ENCODE measurements at places on chromosomes 5 and 9. TPM values are rescaled to one million over a fixed set of nuclear protein-coding genes. Genes with fewer than 3 reads are reported as not detected.

DNA sequence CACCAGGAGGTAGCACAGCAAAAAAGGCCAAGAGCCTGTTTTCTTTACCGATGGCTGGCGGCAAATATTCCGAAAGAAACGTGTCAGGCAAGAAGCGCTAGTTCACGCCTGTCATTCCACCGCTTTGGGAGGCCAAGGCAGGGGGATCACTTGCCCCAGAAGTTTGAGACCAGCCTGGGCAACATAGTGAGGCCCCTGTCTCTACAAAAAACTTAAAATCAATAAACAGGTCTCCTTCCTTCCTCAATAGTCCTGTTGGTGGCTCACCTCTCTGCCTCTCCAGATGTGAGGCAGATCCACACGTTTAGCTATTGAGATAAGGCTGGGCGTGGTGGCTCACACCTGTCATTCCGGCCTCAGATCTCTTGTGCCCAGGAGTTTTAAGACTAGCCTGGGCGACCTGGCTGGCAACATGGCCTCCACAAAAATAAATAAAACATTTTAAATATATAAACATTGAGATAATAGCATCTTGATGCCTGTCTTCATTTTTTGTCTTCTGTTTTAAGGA is 1.3 kb upstream of the TMEM250 start:
- DNase-seq = no peak

DNA sequence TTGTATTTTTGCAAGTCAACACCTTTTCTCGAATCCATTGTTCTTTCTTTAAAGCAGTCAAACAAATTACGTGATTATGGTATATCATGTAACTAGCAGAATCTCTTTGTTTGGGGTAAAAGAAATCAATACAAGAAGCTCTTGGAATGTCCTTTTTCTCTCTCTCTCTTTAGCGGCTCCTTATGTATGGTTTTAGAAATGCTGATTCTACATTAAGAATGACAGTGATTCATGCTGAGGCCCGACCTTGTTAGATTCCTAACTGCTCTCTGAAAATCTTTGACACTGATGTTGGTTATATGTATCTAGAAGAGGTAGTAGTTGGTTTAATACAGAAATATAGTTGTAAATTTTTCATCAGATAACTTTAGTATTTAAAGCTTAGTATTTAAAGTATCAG is 76.4 kb downstream of the SNX24 start:
- DNase-seq = no peak

GRCh38 chr5:120988491-120988890 is 524.4 kb downstream of the PRR16 start:
- no peak for DNase-seq

DNA sequence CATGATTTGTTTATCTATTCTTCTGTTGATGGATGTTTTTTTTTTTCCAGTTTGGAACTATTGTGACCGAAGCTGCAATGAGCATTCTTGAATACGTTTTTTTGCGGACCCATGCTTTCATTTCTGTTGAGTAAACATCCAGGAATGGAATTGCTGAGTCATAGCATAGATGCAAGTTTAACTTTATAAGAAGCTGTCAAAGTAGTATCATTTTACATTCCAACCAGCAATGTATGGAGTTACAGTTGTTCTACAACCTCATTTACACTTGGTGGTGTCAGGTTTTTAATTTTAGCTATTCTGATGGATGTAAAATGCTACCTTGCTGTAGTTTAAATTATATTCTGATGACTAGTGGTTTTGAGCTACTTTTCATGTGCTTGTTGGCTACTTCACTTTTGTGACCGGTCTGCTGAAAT is 49.0 kb downstream of the NPR3 start:
- DNase-seq = peak; percentile 98

DNA sequence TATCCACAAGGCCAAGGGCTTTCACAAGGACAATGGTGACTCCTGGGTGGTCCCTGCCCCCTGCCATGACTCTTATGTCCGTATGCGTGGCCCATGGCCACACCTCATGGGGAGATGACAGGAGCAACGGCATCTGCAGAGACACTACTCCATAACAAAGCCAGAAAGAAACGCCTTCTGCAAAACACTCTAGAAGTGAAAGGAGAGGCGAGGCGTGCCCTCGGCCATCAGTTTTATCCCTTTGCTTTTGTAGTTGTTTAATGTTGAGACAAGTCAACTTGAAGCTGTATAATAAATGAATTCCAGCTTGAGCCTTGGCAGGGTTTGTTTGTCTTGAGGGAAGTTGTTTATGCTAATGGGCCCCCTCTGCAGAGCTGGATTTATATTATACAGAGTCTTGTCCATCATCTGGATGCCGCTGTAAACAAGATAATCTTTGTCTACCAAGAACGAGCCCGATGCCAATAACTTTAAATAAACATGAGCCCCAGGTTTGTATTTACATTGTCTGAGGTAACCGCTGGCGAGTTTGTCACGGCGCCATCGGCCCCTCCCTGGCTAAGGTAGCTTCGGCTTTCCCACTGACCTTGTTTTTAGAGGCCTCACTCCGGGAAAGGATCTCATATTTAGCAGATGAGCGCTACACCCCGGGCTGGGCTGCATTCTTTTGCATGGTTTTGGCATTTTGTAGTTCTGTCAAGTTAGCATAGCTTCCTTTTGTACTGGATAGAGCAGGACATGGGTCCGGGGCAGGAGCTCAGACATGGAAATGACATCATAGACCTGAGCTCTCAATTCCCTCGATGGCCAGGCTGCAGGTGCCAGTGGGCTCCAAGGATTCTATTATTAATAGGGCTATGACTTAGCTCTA is 165.3 kb downstream of the ERCC6L2 start:
- DNase-seq = peak; percentile 24

DNA sequence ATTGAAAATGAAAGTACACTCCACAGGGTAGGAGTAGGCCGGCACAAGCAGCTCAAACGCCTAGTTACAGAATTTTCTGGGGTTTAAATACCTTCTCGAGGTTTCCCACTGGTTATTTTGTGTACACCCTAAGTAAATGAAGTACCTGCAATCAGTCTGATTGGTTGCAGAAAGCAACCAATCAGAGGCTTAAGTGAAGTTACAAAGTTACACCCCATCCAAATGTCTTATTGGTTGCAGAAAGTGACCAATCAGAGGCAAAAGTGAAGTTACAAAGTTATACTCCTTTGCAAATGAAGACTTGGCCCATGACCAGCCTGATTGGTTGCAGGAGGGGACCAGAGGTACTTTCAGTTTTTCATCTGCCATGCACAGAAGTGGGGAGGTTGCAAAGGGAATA is 33.2 kb upstream of the ERAP2 start:
- DNase-seq = no peak

DNA sequence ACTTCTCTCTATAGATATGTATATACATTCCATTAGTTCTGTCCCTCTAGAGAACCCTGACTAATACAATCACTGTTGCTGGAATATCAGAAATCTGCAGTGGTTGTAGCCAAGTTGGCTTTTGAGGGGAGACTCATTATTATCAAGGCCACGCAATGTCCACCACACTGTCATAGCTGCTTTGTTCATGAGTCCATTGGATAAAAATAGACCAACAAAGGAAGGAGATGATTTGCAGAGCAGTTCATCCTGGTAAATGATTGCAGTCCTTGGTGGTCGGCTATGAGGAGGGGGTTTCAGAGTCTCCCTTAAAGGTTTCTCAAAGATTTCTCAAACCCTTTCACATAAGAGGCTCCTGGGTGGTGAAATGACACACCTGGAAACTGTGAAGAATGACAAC is 192.8 kb upstream of the ANKH start:
- no peak for DNase-seq

DNA sequence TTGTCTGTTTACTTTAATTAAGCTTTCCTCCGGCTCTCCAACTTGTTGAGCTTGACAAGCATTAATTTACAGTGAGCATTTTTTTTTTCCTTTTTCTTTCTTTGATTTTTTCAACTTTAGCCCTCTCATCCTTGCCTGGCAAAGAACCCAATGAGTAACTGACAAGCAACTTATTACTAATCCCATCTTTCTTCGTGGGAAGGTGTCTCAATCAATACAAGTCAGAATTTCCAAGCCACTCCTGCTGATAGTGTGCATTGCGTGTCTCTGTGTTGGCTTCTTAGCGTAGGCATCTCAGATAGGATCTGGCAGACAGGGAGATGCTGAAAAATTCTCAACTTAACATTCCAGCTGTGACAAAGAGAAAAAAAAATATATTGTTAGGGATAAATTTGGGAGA is 527.7 kb upstream of the WWC1 start:
- DNase-seq = peak; percentile 38

DNA sequence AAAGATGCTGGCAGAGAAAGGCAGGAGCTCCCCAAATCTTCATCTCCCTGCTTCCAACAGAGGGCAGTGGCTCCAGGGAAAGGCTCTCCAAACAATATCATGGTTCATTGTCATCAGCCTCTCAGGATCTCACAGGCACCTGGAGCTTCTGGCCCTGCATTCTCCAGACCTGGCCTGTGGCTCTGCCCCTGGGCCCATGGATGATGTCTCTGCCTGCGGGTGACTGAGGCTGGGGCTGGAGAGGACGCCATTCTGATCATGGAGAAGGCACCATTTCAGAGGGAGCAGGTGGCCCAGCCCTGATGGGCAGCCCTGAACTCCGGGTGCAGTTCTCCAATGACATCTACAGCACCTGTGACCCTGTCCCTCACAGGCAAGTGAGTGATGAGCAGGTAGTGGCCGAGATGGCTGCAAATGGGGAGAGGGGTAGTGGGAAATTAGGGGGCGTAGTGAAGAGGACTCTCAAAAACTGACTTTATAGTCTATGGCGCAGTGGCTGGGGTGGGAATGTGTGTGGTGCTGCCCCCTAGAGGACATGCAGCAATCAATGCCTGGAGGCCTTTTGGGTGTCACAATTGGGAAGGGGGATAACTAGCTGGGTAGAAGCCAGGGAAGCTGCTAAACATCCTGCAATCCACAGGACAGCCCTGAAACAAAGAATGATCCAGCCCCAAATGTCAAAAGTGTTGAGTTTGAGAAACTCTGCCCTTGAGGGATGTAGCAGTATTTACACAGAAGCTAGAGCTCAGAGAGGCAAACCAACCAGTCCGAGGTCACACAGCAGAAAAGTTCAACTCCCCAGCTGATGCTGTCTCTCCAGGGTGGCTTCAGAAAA is 3.2 kb downstream of the SH3PXD2B start:
- no peak for DNase-seq

DNA sequence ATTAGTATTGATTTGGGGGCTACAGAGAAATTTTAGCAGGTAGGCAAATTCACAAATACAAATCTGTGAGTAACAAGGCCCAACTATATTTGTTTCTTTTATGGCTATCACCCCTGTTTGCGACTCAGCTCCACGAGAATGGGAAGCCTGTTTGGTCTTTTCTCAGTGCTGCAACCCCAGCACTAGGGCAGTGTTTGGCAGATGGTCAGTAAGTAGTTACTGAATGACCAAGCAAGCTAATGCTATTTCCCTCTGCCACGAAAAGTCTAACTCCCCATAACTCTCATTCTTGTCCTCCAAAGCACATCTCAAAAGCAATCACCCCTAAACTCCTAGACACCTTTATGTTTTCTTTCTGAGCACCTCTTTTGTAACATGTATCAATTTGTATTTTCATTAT is 245.6 kb downstream of the DNAH5 start:
- no peak for DNase-seq

GRCh38 chr5:33905381-33905780 is 13.6 kb upstream of the ADAMTS12 start:
- peak; percentile 49 for DNase-seq

GRCh38 chr5:130138406-130139045 is 234.3 kb downstream of the CHSY3 start:
- DNase-seq = no peak

GRCh38 chr5:160747987-160748386 is 104.0 kb downstream of the ATP10B start:
- DNase-seq = no peak

DNA sequence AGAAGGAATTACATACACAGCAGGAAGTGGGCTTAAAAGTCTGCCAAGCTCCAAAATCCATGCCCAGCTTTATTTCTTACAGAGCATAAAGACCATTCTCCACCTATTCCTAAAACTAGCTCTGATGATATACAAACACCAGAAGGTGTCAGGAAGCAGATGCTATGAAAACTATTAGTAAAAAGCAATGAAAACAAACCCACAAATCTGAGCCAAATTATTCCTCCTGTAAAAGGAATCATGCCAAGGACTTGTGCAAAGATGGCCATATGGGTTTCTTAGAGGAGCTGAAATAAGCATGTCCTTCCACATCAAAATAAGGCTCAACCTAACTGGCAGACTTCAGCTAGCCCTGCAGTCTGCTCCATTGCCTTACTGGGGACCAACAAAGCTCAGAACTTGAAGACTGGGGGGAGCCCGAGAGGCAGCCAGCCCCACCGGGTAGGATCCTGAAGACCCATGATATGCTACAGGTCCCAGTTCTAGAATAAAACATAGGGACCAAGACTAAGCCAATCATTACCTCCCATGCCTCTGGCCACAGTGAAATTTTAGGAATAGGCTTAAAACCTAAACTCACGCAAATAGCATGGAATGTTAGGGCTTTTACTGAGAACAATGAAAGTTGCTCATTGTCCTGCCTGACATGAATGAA is 42.8 kb upstream of the GABRP start:
- no peak for DNase-seq

DNA sequence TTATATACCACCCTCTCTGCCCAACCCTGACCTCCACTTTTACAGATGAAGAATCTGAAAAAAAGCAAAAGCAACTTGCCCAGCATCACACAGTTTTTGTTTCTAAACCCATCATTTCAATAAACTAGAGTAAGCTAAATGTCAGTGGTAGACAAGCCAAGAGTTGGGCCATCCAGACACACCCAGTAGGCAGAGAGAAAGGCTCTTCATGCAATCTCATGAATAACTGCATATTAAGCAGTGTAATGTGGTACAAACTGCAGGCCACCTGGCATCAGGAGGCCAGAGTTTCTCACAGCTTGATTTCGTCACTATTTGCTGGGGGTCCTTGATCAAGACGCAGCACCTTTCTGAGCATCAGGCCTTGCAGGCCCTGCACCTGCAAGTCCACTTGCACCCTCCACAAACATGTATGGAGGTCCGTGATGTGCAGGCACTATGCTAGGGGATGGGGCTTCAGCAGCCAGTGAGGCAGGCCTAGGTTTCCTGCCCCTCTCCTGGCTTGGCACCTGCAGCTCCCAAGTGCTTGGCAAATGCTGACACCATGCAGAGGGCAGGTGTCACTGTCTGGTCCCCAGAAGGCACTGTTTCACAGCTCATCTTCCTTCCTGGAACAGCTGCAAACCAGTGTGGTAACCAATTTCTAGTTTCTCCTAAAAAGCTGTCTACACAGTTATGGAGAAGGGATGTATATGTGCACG is 29.8 kb downstream of the ADAM19 start:
- no peak for DNase-seq

- no peak for DNase-seq
Measured at GRCh38 chr5:60503771-60504170, 196.2 kb downstream of the DEPDC1B start.

The ENTPD2 gene
- total RNA-seq = not detected

The REEP2 gene
- total RNA-seq = 12.4 TPM

The SPATA31A7 gene
- not detected for total RNA-seq

The IL9 gene
- total RNA-seq = not detected

The FOXD4L5 gene
- under 0.01 TPM for total RNA-seq

The GFI1B gene
- total RNA-seq = not detected

The ATG10 gene
- total RNA-seq = 8.1 TPM

The RPS23 gene
- 3,189 TPM for total RNA-seq

The CCL28 gene
- total RNA-seq = under 0.01 TPM

Data from IMR-90 (cell line).